Germinal center (tissue), 1 donor: ENCODE measurements at places on chromosomes 6 and 20.

DNA sequence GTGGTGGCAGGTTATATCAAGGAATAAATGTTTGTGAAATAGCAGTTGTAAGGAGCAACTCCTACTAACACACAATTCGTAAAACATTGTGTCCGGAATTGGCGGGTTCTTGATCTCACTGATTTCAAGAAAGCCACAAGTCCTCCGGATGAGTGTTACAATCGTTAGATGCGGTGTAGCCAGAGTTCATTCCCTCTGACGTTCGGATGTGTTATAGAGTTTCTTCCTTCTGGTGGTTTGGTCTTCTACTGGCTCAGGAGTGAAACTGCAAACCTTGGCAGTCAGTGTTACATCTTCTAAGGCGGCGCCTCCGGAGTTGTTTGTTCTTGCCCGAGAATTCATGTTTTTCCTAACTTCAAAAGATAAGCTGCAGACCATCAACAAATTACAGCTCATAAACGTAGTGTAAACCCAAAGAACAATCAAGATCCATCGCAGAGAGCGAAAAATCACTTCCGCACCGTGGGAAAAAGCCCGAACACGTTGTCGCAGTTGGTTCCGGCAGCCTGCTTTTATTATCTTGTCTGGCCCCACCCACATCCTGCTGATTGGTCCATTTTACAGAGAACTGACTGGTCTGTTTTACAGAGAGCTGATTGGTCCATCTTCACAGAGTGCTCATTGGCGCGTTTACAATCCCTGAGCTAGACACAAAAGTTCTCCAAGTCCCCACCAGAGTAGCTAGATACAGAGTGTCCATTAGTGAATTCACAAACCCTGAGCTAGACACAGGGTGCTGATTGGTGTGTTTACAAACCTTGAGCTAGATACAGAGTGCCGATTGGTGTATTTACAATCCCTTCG is 58.2 kb downstream of the TRIM27 start:
- DNase-seq: no peak

GRCh38 chr6:2749969-2750600 is 637 bp downstream of the MYLK4 start:
- DNase-seq: peak; percentile 69

- no peak for DNase-seq
Observed at GRCh38 chr6:86712039-86712438, 225.3 kb upstream of the HTR1E start.

GRCh38 chr6:151065027-151065815 is 174.5 kb upstream of the AKAP12 start:
- DNase-seq: no peak

GRCh38 chr6:156189195-156189594 is 588.0 kb upstream of the ARID1B start:
- DNase-seq: no peak

GRCh38 chr6:89302195-89302770 is 12.8 kb downstream of the GABRR2 start:
- DNase-seq: no peak

DNA sequence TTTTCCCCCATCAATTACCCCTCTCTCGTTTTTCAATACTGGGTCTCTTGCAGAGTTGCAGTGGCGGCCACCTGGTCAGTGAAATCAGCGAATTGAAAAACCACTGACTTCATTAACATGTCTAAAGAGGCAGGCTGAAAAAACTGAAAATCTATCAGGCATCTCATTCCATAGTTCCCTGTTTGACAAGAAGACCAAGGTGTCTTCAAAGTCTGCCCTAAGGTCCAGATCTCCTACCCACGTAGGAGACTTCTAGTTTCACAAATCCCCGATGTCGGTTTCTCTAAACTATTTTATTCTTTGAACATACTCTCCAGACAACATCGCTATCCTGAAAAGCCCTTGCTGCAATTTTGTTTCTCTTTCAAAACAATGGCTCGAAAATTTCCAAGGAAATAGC is 796 bp upstream of the TUBB start:
- no peak for DNase-seq

DNA sequence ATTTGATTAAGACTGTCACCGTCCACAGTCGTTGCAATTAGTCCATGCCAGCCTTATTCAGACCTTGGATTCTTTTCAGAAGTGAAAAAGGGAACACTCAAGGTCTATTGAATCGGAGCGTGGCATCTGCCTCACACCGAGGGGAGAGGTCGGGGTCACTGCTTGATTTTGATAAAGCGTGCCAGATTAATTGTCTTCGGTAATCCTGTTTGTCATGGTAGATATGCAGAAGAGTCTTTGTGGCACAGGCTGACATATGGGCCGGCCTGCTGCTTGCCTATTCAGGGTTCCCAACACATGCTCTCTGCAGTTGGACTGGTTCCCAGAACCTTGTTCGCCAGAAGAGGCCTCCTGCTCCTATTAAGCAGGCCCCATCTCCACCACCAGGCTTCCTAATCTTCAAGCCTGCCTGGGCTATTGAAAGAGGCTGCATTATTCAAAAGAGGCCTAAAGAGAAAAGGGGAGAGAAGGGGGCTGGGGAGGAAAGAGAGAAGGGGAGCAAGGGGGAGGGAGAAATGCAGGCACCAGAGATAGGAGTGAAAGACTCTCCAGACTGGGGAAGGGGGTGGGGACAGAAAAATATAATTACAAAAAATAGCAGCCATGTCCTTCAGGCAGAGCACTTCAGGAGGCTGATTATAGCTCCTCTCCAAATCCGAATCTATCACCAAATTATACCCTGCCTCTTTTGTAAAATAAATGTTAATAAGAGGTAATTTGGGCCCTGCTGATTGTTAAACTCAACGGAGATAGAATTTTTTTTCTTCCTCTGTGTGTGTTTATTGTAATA is 611.3 kb downstream of the HDGFL1 start:
- no peak for DNase-seq

DNA sequence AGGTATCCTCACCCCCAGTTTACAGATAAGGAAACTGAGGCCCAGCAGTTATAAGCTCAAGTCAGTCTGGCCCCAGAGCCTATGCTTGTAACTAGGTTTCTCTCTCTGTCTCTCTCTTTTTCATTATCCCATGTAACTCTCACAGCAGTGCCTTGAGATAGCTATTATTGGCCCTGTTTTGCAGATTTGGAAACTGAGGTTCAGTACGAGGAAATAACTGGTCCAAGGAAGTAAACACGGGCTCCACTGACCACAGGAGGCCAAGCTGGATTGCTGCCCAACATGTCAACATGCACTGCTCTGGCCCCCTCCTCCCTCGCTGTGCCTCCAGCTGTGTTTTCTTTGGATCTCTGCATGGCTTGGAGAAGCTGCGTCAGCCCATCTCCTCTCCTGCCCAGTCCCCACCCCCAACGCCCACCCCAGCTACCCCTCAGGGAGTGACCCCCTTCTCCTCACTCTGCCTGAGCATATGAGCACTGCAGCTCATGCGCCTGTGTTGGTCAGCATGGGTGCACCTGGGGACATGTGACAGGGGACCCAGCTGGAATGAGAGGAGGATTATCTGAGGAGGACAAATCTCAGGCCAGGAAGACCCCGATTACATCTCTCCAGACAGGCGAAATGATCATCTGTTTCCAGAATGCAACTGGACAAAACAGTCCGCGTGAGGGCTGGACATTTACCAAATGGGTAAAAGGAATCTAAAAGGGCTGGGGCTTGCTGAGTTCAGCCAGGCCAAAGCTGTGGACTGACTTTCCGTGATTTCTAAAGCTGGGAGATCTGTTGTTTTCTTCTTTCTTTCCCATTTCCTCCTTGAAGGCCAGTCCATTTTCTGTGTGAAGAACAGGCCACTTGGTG is 7.8 kb upstream of the PLTP start:
- no peak for DNase-seq

DNA sequence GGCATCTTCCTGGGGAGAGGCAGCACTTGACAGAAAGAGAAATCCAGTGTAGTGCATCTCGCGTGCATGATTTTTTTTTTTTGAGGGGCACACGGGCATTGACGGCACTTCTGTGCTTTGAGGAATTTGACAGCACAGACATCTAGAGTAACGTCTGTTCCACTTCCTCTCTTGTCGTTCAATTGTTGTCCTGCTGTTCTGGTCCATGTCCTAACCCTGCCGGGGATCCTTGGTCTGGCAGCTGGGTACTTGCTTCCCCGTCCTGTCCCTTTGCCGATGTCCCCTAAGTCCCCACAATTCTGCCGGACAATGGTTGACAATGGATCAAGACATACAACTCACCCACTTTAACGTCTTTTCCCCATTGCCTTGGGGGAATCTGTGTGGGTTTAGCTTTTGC is 46.0 kb upstream of the NAA20 start:
- DNase-seq: no peak

DNA sequence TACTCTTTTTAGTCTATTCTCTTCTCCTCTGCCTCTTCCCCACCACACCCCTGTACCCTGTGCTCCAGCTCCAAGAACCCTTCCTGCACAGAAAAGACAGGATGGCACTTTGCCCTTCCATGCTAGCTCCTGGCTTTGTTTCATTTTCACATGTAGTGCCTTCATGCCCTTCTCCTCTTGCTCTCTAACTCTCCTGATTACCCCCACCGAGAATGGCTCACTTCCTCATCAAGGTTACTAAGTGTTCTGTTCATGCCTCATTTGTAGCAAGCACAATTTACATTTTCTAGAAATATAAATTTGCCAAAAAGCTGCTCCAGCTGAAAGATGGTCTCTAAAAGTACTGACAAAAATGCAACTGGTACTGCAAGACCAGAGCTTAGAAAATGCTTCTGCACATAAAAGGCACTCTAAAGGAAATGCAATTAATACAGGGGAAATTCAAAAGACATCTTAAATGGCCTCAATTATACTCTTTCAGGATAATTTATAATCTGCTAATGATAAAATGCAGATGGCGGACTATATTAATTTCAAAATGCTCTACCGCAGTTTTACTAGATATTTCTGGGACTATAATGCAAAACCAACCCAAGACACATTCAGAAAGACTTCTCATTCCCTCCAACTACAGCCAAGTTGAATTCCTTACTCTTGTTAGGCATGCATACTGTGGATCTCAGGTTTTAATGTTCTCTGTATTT is 570.2 kb downstream of the PRKN start:
- DNase-seq: no peak

DNA sequence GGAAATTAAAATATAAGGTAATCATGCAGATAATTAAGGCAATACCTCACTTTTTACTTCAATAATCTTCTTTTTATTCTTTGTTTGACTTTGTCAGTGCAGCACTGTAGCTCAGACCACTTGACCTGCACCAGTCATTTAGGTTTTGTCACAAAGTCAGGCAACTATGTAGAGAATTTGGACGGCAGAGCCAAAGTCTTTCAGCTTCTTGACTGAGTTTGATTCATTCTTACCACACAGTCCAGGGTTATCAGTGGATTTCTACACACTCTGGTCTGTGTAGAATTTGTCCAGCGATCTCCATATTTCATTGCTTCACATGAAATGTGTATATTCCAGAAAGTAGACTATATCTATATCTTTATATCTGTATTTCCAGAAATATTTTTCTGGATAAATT is 107.3 kb downstream of the TFAP2B start:
- DNase-seq: no peak

GRCh38 chr20:11791835-11792567 is 125.7 kb upstream of the BTBD3 start:
- no peak for DNase-seq

GRCh38 chr6:144405163-144405562 is 120.0 kb downstream of the UTRN start:
- no peak for DNase-seq

DNA sequence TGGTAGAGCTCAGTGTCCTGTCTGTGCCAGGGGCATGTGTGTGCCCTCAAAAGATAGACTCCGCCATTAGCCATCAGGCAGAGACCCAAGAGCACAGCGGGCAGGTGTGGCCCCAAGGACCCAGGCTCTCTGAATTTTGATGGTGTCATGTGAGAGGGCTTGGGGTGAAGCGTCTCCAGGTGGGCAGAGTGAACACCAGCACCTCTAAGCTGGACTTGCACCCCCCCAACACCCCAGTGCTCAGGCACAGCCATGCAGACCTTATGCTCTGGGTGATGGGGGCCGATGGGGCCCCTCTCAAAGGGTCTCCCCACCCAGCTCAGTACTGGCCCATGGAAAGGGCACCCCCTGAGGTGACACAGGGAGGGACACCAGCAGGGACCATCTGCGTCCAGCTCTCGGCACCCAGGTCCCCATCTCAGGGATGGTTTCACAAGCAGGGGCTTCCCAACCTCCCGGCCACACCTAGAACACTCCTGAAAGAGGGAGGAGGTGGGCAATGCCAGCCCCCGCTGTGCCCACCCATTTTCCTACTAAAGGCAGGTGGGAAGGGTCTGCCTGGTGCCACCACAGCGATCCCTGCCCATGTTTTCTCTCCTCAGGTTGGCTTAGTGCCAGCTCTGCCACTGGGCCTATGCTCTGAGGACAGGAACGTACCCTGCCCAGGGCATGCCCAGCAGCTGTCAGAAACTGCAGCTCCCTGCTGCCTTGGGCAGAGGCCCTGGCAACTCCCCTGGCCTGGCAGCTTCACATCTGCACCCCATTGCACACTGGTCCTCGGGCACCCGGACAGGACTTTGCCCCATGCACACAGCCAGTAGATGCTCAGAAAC is 3.5 kb downstream of the CST7 start:
- DNase-seq: no peak

- DNase-seq: no peak
Observed at GRCh38 chr20:43550456-43550855, 8.4 kb upstream of the SGK2 start.

- DNase-seq: no peak
Observed at GRCh38 chr6:63677282-63677681, 41.7 kb downstream of the PHF3 start.

DNA sequence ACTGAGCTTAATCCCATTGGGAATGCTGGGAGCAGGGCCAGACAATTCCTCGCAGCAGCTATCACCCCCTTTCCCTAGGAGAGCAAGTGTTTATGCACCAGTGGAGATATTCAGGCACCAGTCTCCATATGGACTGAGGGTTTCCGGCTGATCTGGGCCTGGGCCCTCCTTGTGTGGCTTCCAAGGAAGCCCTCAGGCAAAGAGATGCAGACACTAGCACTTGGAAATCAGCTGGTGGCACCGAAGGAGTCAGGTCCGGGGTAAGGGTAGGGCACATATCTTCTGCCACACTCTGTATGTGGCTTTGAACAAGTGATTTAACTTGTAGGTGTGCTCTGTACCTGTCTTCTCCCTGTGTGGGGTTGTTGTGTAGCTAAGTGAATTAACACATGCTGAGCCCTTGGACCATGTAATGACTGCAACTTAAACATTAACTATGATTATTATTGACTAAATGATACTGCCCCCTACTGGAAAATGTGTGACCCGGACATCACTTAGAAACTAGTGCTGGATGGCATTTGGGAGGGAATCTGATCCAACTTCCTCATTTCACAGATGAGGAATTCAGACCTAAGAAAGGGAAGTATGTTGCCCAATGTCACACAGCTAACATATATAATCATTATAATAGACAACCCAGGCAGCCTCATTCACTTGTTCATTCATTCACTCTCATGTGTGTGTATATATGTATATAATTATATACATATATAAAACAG is 19.3 kb upstream of the WFDC2 start:
- DNase-seq: peak; percentile 64

- no peak for DNase-seq
Observed at GRCh38 chr6:101539510-101540245, 146.2 kb downstream of the GRIK2 start.

GRCh38 chr20:54608039-54608745 is 132.8 kb downstream of the DOK5 start:
- no peak for DNase-seq

- DNase-seq: no peak
Observed at GRCh38 chr6:163182696-163183095, 231.8 kb upstream of the QKI start.

- DNase-seq: no peak
Observed at GRCh38 chr6:25971187-25971821, 8.7 kb downstream of the TRIM38 start.
